Cerebellar nuclear complex (tissue), 1 donor: ENCODE measurements at places on chromosomes 6 and 20.

GRCh38 chr20:41334443-41335421, 5.9 kb upstream of the LPIN3 start:
- DNase-seq, result no peak

GRCh38 chr6:7821426-7821825, 89.2 kb downstream of the TXNDC5 start:
- DNase-seq, result no peak

DNA sequence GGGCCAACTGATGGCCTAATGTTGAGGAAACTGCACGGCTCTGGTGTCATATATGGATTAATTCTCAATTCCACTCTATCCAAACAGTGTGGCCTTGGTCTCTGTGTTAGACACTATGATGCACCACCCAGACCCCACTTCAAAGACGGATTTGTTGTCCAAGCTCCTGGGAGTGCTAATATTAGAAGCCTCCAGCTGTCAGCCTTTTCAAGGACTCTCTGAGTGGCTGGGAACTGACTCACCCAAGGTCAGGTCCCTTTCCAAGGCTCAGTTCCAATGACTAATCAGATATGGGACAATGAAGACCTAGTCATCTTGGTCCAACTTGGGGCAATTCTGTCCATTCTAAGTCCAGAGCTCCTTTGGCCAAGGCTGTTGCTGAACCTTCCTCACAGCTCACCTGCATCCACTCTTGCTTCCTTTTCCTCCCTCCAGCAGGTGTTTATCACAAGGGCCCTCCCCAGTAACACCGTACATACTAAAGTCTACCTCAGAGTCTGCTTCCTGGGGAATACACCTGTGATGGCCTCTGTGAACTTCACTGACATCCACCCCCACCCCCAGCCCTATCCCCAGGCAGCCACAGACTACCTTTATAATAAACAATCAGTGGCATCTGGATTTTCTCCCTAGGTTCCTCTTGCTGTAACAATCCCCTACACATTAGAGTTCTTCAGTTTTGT, 7.2 kb upstream of the IL20RA start:
- no peak for DNase-seq

DNA sequence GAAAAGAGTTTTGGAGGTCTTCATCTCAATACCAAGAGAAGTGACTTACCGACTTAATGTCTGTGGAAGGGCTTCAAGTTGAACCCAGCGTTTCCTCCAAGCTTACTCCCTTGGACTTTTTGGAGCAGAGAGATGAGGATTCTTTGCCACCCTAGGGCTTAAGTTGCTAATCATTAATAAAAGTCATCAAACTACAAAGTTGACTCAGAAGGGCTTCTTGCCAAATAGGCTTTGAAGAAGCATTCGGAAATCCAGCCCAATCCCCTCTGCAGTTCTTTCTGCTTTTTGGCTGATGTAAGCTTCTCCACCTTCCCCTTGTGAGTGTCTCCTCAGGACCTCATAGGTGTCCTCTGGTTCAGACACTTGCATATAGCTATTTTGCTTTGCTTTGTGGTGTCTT, at the start of gene SLC17A3:
TSS of gene SLC17A3 (minus strand) at position 126 of the 400 bp plus-strand sequence. CDS start 5,856 bp downstream, outside the sequence.
- no peak for DNase-seq

DNA sequence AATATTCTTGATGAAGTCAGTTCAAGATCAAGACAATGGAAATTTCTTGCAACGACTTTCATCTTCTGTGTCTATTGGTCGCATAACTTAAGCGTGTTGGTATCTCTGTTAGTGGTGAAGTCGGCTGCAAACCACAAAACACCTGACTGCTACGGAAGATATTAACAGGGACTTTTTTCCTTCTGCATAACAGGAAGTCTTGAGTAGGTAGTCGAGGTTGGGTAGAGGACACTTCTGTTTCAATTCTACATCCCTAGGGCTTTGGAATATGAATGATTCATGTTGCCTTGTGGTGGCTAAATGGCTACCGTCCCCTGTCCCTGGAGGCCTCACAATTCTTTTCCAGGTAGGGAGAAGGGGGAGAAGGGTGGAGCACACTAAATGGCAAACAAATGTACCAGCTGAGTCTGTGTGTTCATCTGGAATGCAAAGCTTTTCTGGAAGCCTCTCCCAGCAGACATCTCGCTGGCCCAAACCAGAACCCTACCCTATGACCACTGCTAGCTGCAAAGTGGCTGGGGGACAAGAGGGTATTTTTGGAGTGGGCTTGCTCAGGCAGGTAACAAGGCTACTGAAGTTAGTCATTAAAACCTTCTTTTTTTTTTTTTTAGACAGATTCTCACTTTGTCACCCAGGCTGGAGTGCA, 34.6 kb upstream of the NKX2-2 start:
- DNase-seq, result no peak

DNA sequence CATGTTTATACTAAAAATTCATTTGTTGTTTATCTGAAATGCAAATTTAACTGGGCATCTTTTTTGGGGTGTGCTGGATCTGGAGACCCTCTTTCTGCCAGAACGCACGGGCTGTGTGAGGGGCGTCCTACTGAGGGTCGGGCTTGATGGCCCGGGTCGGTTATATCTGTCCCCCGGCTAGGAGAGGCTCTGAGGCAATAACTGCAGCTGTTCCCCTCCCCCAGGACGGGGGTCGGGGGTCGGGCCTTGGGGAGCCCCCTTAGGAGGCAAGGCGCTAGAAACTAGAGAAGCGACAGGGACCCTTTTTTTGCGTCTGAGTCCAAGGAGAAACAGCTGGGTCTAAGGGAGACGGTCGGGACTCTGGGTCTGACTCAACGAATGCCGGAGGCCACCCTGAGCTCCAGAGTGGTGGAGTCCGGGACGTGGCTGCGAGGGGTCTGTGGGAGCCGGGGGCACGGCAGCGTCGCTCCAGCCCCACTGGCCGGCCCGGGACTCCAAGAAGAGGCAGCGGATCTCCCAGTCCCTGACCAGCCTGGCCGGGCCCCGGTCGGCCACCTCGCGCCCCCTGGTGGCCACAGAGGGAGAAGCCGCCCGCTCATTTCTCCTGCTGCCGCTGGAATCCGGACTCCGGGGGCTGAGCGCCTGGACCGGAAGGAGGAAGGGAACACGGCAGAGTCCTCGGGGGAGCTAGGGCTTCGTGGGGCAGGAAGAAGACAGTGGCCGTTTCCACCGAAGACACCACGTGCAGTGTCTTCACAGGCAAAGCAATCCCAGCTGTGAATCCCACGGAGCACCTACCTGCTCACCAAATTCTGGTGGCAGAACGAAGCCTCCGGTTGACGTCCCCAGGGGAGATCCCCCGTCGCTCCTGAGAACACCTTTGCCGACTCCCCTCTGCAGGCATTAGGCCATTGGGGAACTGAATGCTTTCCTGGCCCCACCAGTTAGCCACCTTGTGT, 24.0 kb upstream of the SCML4 start:
- peak; percentile 26 for DNase-seq

- no peak for DNase-seq
Measured at GRCh38 chr6:37506479-37506878, 6.8 kb upstream of the CCDC167 start.

DNA sequence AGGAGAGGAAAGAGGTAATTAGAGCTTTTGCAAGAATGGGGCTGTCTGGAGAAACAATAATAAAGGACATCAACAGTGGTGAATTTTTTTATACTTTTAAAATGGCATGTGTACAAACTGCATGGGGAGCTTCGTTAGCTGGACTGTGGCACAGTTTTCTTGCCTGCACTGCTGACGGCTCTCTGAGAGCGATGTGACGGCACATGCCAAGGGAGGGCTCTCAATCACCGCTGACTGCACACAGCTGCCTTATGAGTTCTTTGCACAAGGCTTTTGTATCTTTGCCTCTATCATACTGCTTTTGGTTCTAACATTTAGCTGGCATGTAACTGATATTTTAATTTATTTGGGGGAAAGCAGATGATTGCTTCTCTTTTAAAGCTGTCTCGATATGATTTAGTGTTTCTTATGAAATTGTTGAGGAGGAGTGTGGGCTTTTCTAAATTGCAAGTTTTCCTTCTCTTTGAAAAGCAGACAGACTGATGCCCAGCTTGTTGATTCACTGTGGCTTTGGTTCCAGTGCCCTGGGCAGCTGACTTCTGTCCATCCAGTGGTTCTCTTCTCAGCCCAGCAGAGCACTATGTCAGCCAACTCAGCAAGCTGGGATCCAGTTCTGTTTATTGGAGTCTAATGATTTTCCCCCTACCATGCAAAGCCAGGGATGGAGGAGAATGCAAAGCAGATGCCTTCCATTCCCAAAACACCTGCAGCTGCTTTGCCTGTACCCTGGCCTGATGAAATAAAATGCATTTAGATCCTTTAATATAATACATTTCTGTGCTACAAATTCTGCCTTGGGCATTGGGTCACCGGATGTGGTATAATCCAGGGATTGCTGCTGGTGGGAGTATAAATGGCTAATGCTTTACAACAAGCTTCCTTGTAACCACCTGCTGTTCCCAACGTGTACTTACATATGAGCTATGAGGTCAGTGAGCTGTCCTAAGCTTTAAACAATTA, 323.9 kb downstream of the ZFAND3 start:
- DNase-seq, result no peak

GRCh38 chr20:16939051-16939450, 190.9 kb downstream of the OTOR start:
- no peak for DNase-seq

DNA sequence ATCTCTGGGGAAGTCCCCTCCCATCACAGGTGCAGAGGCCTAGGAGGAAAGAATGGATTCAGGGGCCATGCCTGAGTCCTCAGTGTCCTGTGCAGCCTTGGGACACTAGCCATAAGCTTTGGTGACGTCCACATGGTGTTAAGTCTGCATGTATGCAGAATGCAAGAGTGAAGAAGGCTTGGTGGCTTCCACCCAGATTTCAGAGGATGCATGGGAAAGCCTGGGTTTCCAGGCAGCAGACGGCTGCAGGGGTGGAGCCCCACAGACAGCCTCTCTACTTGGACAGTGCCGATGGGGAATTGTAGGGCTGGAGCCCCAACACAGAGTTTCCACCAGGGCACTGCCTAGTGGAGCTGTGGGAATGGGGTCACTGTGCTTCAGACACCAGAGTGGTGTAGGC, 117.1 kb upstream of the NRN1 start:
- no peak for DNase-seq

- no peak for DNase-seq
Measured at GRCh38 chr6:41642090-41642959, 4.1 kb downstream of the MDFI start.

DNA sequence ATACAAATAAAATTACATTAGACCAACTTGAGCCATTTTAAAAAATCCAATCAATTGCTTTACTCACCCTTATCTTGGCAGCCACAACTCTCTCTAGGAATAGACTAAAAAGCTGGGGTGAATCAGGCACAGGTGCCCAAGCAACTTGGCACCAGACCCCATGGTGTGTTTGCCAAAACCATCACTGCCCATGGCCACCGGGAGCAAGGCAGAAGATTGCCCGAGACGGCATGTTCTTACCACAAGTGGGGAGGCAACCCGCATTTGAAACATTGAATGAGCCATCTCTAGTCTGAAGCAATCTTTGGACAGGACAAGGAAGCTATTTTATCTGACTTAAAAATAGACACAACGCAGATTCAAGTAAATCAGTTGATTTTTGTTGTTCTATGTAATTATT, 69.0 kb downstream of the SMLR1 start:
- no peak for DNase-seq

- no peak for DNase-seq
Measured at GRCh38 chr20:34165018-34165619, 53.1 kb upstream of the EIF2S2 start.

- no peak for DNase-seq
Measured at GRCh38 chr20:50789968-50790650, 4.8 kb upstream of the BCAS4 start.

GRCh38 chr6:21263531-21264287, 329.8 kb upstream of the SOX4 start:
- DNase-seq, result no peak

GRCh38 chr6:149483849-149484655, 762 bp downstream of the ZC3H12D start:
- DNase-seq, result no peak

- DNase-seq, result no peak
Measured at GRCh38 chr6:168638468-168639271, 197.7 kb downstream of the SMOC2 start.

DNA sequence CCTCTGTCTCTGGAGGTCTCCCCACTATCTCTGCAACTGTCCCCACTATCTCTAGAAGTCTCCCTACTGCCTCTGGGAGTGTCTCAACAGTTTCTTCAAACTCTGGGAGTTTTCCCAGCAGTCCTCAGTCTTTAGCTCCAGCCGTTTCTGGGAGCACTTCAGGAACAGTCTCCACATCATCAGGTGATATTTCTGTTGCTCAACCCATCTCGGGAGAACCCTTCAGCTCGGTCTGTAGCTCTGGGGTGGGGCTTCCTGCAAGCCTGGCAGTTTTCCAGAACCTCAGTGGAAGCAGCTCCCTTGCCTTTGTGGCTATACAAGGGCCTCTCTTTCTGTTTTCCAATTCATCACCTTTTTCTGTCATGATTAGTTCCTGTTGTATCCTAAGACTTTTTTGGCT, 3.0 kb upstream of the SFTA2 start:
- no peak for DNase-seq

- DNase-seq, result no peak
Measured at GRCh38 chr6:161207200-161207599, 66.7 kb downstream of the AGPAT4 start.

DNA sequence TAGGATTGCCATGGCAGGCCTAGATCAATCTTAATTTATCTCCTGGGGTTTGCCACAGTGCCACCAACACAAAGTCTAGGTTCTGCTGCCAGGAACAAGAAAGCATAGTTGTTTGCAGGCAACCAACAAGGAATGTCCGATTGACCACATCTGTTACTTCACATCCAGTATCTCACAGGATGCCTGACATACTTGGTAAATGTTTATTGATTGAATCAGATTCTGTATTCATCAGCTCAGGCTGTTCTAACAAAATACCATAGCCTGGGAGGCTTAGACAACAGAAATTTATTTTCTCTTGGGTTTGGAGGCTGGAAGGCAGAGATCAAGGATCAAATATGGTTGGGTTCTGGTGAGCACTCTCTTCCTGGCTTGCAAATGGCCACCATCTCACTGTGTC, 26.3 kb upstream of the MC3R start:
- no peak for DNase-seq

DNA sequence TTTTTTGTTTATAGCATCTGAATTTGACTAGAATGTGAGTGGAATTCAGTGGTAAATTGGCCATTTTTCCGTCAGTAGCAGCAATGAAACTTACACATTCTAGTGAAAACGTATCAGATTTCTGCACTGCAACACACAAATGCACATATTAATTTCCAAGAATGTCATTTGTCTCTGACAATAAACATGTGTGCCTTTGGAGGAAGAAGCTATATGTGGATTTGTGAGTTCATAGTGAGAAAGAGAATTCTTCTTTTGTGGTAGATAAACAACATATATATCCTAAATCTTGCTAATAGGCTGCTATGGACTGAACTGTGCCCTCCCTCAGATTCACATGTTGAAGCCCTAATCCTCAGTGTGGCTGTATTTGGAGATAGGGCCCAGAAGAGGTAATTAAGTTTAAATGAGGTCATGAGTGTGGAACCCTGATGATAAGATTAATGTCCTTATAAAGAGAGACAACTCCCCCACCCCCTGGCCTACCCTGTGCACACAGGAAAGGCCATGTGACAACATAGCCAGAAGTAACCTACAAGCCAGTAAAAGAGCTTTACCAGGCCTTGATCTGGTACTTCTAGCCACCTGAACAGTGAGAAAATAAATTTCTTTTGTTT, 200.2 kb upstream of the EYA4 start:
- no peak for DNase-seq
